GM19239 (cell line): ENCODE measurements at places on chromosomes 11 and 22.

GRCh38 chr22:47355388-47355725, 592.9 kb downstream of the TBC1D22A start:
- no peak for DNase-seq

DNA sequence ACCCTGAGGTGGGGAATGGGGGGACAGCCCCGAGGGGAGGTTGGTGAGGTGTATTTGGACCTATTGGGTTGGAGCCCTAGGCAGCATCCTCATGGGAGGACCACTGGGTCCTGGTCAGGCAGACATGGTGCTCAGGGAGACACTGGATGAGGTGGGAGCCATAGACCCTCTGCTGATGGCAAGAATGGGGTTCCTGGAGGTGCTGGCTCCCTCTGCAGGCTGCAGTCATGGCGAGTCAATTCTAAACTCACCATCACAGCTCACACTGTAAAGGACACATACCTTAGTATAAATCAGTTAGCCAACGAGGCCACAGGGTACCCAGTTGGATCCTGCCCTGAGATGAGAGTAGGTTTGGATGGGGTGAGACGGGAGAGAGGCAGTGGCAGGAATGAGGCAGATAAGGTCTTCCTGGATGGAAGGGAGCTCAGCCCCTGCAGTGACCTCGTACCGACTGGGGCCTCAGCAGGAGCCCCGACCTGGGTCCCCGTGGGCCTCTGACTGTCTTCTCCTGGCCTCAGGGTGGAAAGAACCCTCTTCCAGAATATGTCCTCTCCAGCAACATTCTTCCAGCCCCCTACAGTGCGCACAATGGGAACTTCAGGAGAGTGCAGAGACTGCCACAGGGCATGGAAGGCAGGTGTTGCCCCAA, 1.7 kb upstream of the GAB4 start:
- DNase-seq = no peak

DNA sequence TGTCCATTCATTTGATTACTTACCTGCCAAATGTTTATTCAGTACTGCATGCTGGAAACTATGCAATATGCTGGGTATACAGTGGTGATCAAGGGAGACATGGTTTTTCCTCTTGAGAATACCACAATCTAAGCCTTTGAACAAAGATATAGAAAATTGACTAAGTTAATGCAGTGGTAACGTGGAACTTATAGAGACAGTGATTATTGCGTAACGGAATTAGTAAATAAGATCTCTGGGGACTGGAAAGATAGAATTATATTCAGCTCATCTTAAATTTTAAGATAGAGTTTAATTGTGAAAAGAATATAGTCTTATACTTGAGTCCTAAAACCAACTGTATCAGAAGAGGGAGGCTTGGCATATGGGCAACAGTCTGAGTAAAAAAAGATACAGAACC, 129.5 kb downstream of the UVRAG start:
- DNase-seq = no peak

DNA sequence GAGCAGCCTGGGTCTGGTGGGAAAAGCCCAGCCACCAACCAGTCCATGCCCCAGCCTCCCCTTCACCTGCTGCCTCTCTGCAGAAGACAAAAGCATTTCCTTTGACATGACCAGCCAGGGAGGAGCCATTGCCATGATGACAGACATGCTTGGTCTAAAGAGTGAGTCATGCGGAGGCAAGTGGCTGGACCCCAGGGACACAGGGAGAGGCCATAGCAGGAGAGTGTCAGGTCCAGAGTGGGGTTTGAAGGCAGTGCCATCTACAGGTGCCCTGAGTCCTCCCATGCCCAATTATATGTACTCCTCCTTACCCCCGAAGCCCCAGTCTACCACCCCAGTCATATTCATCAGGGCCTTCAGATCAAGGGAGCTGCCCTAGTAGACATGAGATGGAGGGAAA, 67.4 kb downstream of the SCN3B start:
- no peak for DNase-seq

DNA sequence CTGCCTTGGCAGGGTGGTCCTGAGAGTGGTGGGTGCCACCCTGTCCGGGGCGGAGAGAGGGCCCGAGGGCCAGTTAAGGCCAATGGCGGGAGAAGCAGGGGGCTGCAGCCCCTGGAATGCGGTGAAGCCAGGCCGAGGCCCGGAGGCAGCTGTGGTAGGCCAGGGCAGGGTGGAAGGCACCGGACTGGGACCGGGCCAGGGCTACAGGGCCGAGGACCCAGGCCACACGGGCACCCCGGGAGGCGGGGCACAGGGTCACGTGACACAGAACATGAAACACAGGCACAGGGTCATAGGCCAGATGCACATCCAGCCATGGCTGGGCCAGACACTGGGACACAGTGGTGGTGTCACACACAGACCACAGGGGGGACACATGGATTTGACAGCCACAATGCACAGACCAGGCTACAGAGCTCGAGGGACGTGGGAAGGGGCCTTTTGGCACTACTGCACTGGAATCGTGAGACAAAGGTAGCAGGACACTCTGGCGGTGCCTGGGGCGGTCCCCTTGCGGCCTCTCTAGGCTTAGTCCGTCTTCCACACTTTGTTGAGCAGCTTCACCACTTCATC, 2.8 kb downstream of the SLC25A1 start:
- DNase-seq = no peak

GRCh38 chr22:42202669-42203068, 67.8 kb downstream of the TCF20 start:
- no peak for DNase-seq

GRCh38 chr11:86629045-86629706, 43.2 kb downstream of the ME3 start:
- DNase-seq = no peak

GRCh38 chr22:47076758-47077157, 314.3 kb downstream of the TBC1D22A start:
- no peak for DNase-seq
